ENCODE measurements at places on chromosomes 13 and 19. TPM values are rescaled to one million over a fixed set of nuclear protein-coding genes. Genes with fewer than 3 reads are reported as not detected.

Gene CERS1
- 6.9 TPM for total RNA-seq

- H3K4me3 ChIP-seq = peak overlapping the region; percentile 7
- peaks cover 15% of the 10 kb centered on the region for H3K4me1 ChIP-seq
- DNase-seq = no peak
- no peak overlapping the region for H3K27ac ChIP-seq
- peaks cover 37% of the 10 kb centered on the region for H3K27me3 ChIP-seq
- no peaks in the 10 kb centered on the region for H3K36me3 ChIP-seq
These were observed 501 bp downstream of the APLP1 start for GRCh38 chr19:35868823-35869326.

DNA sequence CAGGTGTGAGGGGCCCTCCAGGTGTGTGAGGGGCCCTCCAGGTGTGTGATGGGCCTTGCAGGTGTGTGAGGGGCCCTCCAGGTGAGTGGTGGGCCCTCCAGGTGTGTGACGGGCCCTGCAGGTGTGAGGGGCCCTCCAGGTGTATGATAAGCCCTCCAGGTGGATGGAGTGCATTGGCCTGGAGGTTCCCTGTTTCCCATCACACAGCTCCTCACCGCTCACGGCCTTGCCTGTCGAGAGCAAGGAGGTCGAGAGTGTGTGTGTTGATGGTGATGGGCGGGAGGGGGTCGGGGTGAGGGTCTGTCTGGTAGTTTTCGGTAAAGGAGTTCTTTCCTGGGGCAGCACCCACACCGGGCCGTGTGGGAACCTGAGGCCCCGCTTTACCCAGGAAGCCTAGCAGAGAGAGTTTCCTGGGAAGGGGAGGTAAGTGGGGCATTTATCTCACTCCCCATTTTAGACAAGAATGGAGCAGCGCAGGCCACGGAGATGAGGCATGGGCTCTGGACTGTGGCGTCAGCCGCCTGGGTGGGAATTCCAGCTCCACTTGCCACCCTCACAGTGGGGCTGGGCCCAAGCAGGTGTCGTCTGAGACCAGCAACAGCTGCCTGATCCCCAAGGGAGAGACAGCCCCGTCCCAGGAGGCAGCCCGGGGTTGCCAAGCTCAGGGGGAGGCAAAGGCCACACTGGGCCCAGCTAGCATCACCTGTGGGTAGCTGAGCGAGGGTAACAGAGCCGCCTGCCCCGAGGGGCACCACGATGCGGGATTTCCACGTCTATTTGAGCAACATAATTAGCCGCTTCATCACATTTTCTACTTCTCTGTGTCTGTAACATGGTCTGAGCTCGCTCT is 10.9 kb upstream of the GAS6 start:
- H3K27me3 ChIP-seq = no peaks in the 10 kb centered on the region
- peaks cover 12% of the 10 kb centered on the region for H3K4me1 ChIP-seq
- DNase-seq = no peak
- no peak overlapping the region for H3K27ac ChIP-seq
- no peak overlapping the region for H3K4me3 ChIP-seq

DNA sequence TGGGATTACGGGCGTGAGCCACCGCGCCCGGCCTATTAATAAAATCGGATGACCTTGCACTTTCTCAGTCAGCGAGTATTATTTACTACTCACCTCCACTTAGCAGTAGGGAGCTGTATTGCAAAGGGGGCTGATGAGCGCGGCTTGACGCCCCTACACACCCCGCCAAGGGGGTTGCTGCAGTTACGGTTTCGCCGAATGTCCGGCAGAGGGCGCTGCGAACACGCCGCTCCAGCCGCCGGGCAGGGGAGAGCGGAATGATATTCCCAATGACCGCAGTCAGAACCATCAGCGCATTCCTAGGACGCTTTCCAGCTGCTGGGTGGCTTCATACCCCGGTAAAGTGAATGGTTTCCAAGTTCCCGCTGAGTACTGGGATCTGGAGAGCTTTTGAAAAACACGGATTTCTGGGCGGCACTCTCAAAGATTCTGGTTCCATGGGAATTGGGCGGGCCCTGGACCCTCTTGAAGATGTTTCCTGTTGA is 30.0 kb upstream of the TPT1 start:
- no peaks in the 10 kb centered on the region for H3K36me3 ChIP-seq
- H3K27me3 ChIP-seq = no peaks in the 10 kb centered on the region
- peaks cover 31% of the 10 kb centered on the region for H3K4me1 ChIP-seq
- peak overlapping the region; percentile 57 for H3K4me3 ChIP-seq
- peak overlapping the region; percentile 25 for H3K27ac ChIP-seq

DNA sequence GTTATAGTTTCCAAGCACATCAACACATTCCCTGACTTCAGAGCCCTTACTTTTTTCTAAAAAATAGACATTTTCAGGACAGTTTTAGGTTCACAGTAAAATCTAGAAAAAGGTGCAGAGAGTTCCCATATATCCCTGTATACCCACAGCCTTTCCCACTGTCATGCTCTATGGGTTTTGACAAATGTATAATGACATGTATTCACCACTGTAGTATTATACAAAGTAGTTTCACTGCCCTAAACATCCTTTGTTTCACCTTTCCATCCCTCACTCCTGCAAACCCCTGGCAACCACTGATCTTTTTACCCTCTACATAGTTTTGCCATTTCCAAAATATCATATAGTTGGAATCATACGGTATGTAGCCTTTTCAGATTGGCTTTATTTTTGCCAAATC is 15.6 kb downstream of the NAA16 start:
- no peak overlapping the region for H3K4me3 ChIP-seq
- H3K36me3 ChIP-seq = no peaks in the 10 kb centered on the region
- H3K27me3 ChIP-seq = no peaks in the 10 kb centered on the region
- H3K4me1 ChIP-seq = peaks cover 36% of the 10 kb centered on the region
- no peak for DNase-seq

DNA sequence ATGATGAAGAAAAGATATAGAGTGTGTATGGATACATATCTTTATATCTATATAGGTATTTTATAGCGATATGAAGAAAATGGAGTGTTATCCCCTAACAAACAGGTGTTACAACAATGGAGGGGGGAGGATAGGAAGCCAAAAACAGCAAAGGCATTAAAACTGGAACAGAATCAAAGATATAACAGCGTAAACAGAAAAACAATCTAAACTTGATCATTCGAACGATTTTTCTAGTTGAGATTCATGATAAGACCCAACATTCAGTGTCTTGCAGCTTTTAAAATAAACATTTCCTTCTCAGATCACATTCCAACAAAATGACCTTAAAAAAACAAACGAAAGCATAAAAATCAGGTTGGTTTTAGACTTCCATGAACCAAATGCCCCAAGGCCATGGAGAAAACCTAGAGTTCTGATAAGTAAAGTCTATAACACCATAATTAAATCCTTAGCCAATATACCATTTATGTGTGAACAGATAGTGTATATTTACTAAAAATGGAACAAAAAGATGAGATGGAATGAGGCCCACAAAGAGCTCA is 55.7 kb downstream of the CAB39L start:
- no peak overlapping the region for H3K27ac ChIP-seq
- H3K27me3 ChIP-seq = no peaks in the 10 kb centered on the region
- no peak overlapping the region for H3K4me3 ChIP-seq
- no peak for DNase-seq

- no peak overlapping the region for H3K27ac ChIP-seq
- no peak for DNase-seq
- peaks cover 6% of the 10 kb centered on the region for H3K4me1 ChIP-seq
- H3K27me3 ChIP-seq = no peaks in the 10 kb centered on the region
These were observed 73.2 kb upstream of the DOCK9 start for GRCh38 chr13:99050983-99051488.

- no peak for DNase-seq
- H3K4me1 ChIP-seq = no peaks in the 10 kb centered on the region
- H3K27me3 ChIP-seq = no peaks in the 10 kb centered on the region
These were observed 7.5 kb downstream of the ZNF610 start for GRCh38 chr19:52343548-52343947.

DNA sequence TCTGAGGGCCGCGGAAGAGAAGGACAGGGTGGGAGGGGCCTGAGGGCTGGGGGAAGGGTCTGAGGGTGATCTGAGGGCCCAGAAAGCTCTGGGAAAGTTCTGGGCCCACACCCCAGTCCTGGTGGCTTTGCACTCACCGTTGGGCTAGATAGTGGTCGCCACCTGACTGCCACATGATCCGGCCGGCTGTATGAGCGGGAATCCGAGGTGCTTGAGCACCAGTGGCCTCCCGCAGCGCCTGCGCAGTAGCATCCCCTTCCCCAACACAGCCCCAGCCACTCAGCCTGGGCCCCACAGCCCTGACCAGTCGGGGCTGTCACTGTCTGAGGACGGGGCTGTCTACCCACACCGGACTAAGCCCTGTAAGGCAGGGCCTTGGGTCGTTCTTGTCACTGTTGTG is 15.0 kb downstream of the PRODH2 start:
- no peaks in the 10 kb centered on the region for H3K4me1 ChIP-seq
- peaks cover 32% of the 10 kb centered on the region for H3K27me3 ChIP-seq
- no peak overlapping the region for H3K4me3 ChIP-seq
- DNase-seq = no peak
- H3K36me3 ChIP-seq = no peaks in the 10 kb centered on the region

- peaks cover 2% of the 10 kb centered on the region for H3K36me3 ChIP-seq
- H3K4me3 ChIP-seq = no peak overlapping the region
- H3K27ac ChIP-seq = no peak overlapping the region
- no peak for DNase-seq
- no peaks in the 10 kb centered on the region for H3K4me1 ChIP-seq
These were observed 29.3 kb downstream of the ZNF566 start for GRCh38 chr19:36460046-36460445.

Gene RANBP3
- total RNA-seq = 37.4 TPM

Gene DENND1C
- not detected for total RNA-seq

DNA sequence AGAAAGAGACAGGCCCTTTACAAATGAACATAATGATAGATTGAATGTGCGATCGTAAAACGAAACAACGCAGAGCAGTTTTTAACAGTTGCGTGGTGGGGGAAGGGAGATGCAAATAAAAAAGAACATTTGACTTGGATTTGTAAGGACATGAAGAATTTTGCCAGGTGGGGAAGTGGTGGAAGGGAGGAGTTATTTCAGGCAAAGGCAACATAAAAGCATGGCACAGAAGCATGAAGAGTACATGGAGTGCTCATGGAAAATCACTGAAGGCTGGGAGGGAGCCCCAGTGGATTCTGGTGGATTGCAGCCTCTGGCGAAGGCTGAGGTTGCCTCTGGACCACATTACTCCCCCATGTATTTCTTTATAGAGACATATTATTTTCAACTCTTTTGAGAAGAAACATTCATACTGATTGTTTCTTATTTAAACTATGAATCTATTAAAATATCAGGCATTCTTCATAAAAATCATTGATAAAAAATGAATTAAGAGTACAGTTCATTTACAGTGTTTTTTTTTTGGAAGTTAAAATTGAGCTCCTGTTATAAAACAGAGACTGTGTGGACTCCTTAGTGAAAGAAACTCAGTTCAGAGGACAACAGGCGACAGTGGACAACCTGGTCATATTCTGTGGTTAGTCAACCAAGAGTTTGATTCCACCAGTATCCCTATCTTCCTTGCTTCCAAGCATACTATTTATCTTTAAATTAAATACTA is 57.5 kb downstream of the STARD13 start:
- H3K4me1 ChIP-seq = peaks cover 42% of the 10 kb centered on the region
- H3K36me3 ChIP-seq = no peaks in the 10 kb centered on the region
- H3K4me3 ChIP-seq = no peak overlapping the region

- H3K36me3 ChIP-seq = no peaks in the 10 kb centered on the region
- H3K27me3 ChIP-seq = no peaks in the 10 kb centered on the region
- no peak overlapping the region for H3K27ac ChIP-seq
- no peak overlapping the region for H3K4me3 ChIP-seq
- DNase-seq = no peak
These were observed 28.9 kb downstream of the MLLT1 start for GRCh38 chr19:6250909-6251308.

Gene TICAM1
- 10.1 TPM for total RNA-seq

Gene FGF9
- 0.16 TPM for total RNA-seq

DNA sequence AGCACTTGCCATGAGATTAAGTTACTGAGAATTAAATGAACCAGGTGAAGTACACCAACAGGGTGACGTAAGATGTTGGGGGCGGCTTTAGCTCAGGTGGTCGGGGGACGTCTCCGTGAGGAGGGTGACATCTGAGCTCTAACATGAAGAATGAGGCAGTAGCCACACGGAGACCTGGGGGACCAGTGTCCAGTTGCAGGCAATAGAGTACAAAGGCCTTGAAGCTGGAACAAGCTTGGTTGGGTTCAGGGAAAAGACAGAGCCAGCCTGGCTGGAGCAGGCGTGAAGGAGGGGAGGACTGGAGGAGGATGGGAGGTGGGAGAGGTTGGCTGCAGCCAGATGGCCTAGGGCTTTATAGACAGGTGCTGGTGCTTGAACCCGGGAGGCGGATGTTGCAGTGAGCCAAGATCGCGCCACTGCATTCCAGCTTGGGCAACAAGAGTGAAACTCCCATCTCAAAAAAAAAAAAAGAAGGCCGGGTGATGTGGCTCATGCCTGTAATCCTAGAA is 1.6 kb downstream of the SPINT2 start:
- no peaks in the 10 kb centered on the region for H3K4me1 ChIP-seq
- H3K36me3 ChIP-seq = no peaks in the 10 kb centered on the region
- H3K27ac ChIP-seq = no peak overlapping the region
- DNase-seq = no peak
- H3K4me3 ChIP-seq = no peak overlapping the region

DNA sequence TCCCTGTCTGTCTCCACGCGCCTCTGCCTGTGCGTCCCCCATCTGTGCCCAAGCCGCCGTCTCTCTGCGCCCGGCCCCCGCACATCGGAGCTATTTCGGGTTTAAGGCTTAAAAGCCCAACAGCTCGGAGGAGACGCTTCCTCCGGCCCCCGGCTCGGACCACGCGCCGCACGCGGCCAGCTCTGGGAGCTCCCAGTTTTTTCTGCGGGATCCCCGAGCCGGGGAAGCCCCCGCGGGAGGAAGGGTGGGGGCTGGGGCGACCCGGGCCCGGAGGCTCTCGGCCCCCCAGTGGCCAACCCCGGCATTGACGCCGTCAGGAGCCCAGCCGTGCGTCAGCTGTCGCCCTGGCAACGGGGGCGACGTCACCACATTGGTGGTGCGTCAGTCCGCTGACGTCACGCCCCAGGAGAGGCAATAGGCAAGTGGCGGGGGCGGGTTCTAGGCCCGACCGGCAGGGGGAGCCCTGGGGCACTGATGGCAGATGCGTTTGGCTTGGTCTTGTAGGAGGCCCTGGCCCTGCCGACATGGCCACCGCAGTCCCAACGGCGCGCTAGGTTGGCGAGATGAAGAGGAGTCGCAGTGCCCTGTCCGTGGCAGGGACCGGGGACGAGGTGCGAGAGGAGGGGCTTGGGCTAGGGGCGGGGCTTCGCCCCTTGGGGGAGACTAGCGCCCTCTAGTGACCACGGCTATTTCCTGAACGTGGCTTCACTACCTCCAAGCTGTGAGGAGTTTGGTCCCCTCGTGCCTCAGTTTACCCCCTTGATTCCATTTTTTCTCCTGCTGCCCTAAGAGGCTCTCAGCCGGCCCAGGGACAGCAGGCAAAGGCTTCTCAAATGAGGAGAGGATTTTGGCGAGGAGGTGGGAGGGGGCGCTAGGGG is 3.7 kb upstream of the PDE4A start:
- H3K36me3 ChIP-seq = no peaks in the 10 kb centered on the region
- peak overlapping the region; percentile 75 for H3K4me3 ChIP-seq
- peak overlapping the region; percentile 56 for H3K27ac ChIP-seq

Measured in gastrocnemius medialis (tissue), 4 donors.